ENCODE measurements at places on chromosomes 1 and 21.

- DNase-seq, result peak; percentile 16
These were observed 595 bp downstream of the RNF2 start for GRCh38 chr1:185045814-185046492.

DNA sequence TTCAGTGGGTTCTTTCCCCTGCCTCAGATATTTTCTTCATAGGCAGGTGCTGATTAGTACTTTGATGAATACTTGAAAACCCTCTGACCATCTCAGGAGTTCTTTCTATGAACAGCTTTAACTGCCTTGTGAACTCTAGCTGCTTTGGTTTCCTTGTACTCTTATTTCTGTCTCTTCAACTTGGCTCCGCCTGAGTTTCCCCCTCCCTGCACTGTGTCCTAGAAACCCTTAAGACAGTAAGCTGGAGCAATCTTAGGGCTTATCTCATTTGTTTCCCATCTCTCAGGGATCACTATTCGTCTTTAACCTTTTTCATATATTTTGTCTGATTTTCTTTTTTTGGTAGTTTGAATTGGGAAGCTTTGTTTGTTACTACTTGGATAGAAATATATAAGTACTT, 99.1 kb downstream of the PKN2 start:
- DNase-seq, result no peak

- DNase-seq, result peak; percentile 78
These were observed 70.2 kb downstream of the SH3GLB1 start for GRCh38 chr1:86774305-86775295.

GRCh38 chr1:29547300-29547699, 311.0 kb downstream of the PTPRU start:
- no peak for DNase-seq

- peak; percentile 78 for DNase-seq
These were observed 2.8 kb upstream of the EYA3 start for GRCh38 chr1:28091043-28091781.

GRCh38 chr1:92862605-92863004, 30.8 kb downstream of the RPL5 start:
- no peak for DNase-seq

GRCh38 chr1:18581420-18581880, 49.2 kb upstream of the PAX7 start:
- DNase-seq, result peak; percentile 35

GRCh38 chr1:245322673-245323072, 167.9 kb downstream of the KIF26B start:
- no peak for DNase-seq

DNA sequence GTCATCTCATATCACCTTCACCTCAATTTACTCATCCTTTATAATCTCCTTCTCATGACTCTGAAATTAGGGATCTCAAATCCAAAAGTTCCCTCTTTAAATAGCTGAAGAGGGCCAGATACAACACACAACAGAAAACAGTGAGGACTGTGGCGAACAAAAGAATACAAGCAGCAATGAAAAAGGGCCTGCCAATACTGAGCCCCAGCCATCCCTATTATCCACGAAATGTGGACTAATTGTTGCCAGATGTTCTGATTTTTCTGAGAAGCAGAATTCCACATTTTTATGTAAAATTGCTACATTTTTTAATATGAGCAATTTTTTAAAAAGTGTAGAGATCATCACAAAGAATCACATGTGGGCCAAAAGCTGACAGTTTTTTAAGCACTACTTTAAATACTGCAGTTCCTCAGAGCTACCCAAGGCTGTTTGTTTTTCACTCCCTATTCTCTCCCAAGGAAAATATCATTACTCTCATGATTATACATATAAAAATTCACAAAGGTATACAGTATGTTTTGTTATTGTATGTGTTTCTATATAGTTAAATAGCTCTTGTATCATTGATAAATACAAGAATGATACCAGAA, 90.0 kb downstream of the ASH1L start:
- DNase-seq, result no peak

DNA sequence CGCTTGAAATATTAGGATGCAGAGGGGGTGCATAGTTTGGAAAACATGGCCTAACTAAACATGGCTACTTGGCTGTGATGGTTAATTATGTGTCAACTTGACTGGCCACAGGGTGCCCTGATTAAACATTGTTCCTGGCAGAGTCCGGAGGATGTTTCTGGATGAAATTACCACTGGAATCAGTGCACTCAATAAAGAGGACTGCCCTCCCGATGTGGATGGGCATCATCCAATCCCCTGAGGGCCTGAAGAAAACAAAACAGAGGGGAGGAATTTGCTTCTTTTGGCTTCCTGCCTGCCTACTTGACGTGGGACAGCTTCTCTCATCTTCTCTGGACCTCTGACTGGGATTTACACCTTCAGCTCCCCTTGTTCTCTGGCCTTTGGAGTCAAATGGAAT, 79.1 kb upstream of the KCNE2 start:
- no peak for DNase-seq

GRCh38 chr1:236983818-236984217, 20.4 kb downstream of the MT1HL1 start:
- DNase-seq, result no peak

DNA sequence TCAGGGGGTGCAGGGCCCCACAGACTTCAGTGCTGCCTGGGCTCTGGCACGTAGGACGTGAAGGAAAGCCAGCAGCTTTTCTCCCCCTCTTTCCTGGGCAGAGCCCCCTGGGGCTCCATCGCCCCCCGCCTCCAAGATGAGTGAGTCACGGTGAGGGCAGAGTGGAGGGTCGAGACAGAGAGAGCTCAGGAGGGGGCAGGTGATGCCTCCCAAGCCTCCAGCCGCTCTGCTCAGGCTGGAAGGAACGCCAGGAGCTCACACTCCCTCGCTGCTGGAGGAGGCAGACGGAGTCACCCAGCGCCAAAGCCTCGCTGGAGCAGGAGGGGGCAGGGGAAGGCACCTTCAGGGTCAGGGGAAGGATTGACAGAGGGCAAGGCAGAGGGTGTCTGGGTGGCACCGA, 119.5 kb downstream of the CASZ1 start:
- no peak for DNase-seq

- no peak for DNase-seq
These were observed 74.6 kb downstream of the LMO4 start for GRCh38 chr1:87403061-87403820.

- no peak for DNase-seq
These were observed 111.0 kb downstream of the ZMYM4 start for GRCh38 chr1:35379317-35380000.

- DNase-seq, result no peak
These were observed 101.6 kb downstream of the ZMYM4 start for GRCh38 chr1:35369922-35370671.

- no peak for DNase-seq
These were observed 55.7 kb downstream of the HLCS start for GRCh38 chr21:36910581-36911307.

GRCh38 chr1:167720965-167721616, 691 bp upstream of the MPZL1 start:
- DNase-seq, result no peak

DNA sequence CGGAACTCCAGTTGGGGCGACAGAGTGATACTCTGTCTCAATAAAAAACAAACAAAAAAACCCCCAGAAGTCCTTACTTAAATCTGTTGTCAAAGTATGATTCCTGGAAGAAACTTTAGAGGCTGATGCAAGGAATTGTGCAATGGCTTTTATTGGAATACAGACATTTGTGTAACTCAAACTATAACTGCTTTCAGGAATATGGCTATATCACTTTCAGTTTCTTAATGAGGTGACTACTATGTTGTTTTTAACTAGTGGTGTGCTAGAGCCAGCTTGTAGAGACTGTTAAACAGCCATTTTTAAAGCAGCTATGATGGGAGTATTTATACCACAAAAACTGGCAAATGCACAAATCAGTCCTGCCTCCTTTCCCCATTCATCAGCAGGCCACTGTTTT, 22.7 kb upstream of the DNAJC28 start:
- DNase-seq, result no peak

DNA sequence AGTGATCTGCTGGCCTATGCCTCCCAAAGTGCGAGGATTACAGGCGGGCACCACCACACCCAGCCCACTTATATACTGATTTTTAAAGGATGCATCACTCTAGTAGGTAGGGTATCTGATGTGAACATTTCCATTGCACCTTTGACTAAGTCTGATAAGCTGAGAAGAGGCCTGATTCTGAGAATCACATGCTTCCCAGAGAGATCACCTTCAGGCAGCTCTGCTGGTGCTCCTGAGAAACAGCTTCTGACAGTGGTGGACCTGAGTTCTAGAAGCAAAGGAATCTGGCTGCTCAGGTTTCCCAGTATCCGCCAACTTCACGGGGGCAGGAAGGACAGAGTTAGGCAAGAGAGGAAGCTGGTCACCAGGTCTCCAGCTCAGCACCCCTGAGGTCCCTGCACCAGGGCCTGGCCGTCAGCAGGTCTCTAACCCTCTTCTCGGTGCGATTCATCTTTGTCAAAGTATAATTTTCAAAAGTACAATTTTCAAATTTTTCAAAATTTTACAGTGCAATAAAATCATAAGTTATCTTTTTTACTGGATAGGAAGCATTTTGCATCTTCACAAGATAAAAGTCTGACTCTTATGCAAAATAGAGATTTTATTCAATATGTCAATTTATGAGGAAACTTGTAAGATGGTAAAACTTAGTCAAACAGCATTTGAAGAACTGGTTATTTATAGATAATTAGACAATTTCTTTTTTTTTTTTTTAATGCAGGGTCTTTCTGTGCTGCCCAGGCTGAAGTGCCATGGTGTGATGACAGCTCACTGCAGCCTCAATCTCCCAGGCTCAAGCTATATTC, 25.8 kb upstream of the MPZL1 start:
- DNase-seq, result no peak

DNA sequence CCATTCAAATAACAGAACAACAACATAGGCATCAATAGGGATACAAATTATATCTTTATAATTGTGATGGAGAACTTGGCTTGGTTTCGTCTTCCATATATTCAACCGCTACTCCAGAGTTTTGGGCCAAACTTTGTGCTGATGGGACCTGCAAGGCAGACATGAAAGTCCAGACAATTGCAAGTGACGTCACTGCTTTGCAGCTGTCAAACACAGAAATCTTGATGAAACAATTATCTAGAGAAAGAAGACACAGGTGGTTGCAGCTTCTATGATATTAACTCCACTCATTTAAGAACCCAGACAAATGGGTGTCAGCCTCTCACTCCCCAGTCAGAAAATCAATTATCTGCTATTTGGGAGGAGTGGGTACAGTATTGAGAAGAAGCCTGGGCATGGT, 390.6 kb downstream of the NUF2 start:
- no peak for DNase-seq

DNA sequence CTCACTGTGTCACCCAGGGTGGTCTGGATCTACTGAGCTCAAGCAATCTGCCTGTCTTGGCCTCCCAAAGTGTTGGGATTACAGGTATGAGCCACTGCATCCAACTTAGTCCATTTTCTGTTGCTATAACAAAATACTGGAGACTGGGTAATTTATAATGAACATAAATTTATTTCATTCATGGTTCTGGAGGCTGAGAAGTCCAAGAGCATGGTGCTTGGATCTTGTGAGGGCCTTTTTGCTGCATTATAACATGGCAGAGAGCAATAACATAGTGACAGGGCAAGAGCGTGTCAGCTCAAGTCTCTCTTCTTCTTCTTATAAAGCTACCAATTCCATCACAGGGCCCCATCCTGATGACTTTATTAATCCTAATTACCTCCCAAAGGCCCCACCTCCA, 3.6 kb upstream of the KIF2C start:
- DNase-seq, result no peak

Measured in stimulated activated CD4-positive, alpha-beta T cell treated with anti-CD3 and anti-CD28 coated beads, Interleukin-1b, Interleukin-23, amount 100 ng/mL, for 48 hours (primary cell).